ENCODE measurements at places on chromosomes 3 and 15. TPM values are rescaled to one million over a fixed set of nuclear protein-coding genes. Genes with fewer than 3 reads are reported as not detected.

Gene HDAC11
- total RNA-seq = 11.0 TPM

Gene NTRK3
- 1.9 TPM for total RNA-seq

Gene MTHFS
- 26.0 TPM for total RNA-seq

- DNase-seq = no peak
These were observed 4.5 kb upstream of the TLNRD1 start for GRCh38 chr15:80996247-80996646.

GRCh38 chr3:155683344-155683720 lies 61.5 kb downstream of the PLCH1 start:
- no peak for DNase-seq

All from spleen (tissue), 13 donors.